CMK (cell line): ENCODE measurements at places on chromosomes 16 and 17.
A peak's percentile ranks its signal among the peaks of the same experiment; 100 is the strongest.

- DNase-seq: no peak
Observed at GRCh38 chr17:39077866-39078265, 73.6 kb downstream of the PLXDC1 start.

DNA sequence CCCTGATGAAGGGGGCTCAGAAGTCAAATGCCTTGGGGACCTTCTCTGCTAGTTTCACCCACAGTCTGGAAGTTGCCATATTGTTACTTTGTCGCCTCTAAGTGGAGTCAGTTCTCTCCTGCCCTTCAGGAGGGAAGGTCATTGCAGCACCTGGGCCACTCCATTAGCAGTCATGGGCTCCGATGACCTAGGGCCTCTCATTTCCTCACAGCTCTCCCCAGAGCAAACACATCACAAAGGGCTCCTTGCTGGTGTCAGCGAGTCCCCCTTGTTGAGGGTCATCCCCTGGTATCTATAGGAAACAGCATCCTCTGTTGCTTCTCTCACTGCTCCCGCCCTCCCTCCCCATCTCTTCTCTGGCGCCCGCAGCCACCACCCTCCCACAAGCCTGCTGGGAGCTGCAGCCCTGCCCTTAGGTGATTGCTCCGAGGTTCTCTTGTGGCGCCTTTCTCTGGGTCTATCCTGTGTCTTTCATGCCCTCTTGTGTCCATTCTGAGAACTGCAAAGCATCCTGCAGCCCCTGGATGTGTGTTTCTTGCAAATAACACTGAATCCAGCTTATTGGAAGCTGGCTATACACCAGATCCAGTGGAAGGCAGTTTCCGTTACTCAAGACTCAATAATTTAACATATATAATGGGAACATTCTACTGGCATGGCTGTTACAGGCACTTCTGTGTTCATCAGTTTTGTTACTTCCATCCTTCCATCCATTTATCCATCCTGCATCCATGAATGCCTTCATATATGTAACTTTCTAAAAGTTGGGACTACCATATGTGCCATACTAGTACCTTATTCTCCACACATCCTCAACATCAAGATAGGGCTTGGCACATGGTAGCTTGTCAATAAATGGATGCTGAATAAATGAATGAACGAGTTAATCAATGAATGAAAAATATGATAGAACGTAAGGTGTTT is 21.2 kb downstream of the PDILT start:
- peak; percentile 55 for DNase-seq

DNA sequence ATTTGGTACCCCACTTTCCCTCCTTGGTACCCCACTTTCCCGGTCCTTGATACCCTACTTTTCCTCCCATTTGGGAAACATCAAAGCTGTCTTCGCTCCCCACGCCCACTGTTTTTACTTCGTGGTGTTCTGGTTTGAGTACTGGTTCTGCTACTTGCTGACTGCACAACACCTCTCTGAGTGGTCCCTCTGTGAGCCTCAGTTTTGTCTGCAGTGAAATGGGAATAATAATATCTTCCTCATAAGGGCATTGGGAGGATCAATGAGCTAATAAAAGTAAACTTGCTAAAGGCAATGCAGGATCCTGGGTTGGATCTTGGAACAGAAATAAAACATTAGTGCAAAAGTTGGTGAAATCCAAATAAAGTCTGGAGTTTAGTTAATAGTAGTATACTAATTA is 70.0 kb upstream of the CLEC18A start:
- no peak for DNase-seq

DNA sequence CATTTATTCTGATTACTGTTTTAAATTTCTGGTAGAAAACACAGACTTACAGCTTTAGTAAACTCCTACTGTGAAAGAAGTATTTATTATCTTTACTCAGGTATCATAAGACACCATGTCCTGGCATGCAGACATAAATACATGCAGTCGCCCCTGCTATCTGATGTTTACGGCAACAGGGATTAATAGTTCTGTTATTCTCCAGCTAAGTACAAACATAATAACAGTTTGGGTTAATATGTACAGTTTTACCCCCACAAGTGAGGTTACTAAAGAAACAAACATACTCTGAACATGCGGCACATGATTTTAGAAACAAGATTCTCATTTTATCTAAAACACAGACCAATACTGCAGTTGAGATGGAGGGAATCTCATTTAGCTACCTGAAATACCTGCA is 170.8 kb downstream of the ABCA8 start:
- DNase-seq: no peak

DNA sequence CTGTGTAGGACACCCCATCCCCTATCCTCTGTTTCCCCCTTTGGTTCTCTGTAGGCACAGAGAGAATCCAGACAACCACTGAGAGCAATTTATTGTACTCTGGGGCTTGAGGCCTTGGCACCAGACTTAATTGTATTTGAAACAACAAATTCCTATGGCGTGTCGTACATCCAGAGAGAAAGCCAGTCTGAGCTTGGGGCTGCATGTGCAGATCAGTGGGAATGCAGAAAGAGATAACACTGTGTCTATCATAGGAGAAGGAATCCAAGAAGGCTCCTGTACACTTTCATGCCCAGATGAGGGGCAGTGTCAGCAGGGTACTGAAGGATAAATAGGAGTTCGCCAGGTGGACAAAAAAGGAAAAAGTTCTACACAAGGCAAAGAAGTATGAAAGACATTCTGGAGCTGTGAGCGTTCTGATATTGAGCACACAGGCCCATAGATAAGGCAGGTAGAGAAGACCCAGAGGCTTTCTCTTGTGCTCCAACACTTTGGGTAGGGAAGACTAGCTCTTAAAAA is 22.0 kb upstream of the IL4R start:
- no peak for DNase-seq

DNA sequence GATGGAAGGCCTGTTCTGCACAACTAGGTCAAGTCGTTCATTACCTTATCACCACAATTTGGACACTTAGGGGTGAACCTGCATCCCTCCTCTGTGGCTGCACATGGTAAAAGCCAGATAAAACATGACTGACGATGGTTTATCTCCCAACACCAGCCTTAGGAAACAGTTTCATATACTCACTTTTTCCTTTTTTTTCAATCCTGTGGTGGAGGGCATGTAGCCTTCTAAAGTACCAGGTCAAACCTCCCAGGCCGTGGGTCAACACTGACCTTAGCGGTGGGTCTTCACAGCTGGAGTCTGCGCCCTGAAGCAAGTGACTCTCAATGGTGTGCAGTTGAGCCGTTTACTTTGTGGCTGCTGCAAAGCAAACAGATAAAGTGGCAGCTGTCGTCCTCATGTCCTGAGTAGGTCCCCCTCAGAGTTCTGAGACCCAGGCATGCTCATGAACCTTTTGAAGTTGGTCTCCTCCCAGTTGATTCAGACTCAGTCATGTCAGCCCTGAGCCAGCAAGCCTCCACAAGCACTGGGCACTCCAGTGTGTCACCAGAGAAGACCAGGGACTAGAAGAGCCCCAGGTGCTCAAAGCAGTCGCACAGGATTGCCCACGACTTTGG is 5.9 kb downstream of the FAHD1 start:
- no peak for DNase-seq

DNA sequence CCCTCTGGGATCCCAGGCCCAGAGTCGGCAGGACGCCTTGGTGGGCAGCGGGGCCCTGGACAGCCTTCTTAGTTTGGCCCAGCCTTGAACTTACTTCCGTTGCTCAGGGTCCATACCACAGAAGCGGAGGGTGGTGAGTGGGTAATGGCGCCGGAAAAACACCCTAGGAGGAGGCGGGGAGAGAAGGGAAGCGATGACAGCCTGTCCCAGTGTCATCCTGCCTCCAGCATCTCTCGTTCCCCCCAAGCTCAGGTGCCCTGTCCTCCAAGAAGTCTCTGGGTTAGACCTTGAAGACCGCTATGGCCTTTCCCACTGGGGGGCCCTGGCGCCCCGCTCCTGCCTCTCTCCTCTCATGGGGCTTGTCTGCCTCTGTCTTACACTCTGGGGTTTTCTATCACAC is 22.9 kb downstream of the TNS4 start:
- no peak for DNase-seq

- no peak for DNase-seq
Observed at GRCh38 chr16:27243725-27244362, 24.7 kb downstream of the NSMCE1 start.

DNA sequence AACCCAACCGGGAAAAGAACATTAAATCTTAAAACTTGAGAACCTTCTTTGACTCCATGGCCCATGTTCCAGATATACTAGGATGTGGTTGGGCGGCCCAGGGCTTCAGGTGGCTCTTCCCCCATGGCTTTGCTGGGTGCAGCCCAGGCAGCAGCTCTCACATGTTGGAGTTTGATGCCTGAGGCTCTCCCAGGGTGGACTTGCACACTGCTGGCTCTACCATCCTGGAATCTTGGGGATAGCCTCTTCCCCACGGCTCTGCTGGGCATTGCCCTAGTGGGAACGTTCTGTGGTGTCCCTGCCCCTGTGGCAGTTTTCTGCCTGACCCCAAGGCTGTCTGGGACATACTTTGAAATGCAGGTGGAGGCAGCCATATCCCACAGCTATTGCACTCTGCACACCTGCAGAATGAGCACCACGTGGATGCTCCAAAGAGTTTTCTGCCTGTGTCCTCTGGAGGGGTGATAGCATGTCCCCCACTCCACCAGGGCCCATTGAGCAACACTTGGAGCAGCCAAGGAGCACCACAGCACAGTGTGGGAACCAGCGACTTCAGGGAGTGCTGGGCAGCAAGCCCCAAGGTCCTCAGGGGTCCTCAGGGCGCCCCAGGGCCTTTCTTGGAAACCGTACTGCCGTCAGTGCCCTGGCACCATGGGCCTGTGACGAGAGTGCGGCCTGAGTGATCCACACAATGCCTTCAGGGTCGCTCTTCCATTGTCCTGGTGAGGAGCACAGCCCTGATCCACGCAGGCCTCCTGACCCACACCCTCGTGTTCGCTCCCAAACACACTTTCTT is 70.8 kb downstream of the GOSR1 start:
- no peak for DNase-seq

GRCh38 chr17:39178536-39178935 is 12.6 kb upstream of the ARL5C start:
- DNase-seq: no peak

- DNase-seq: no peak
Observed at GRCh38 chr17:30567231-30568116, 90.3 kb downstream of the GOSR1 start.

DNA sequence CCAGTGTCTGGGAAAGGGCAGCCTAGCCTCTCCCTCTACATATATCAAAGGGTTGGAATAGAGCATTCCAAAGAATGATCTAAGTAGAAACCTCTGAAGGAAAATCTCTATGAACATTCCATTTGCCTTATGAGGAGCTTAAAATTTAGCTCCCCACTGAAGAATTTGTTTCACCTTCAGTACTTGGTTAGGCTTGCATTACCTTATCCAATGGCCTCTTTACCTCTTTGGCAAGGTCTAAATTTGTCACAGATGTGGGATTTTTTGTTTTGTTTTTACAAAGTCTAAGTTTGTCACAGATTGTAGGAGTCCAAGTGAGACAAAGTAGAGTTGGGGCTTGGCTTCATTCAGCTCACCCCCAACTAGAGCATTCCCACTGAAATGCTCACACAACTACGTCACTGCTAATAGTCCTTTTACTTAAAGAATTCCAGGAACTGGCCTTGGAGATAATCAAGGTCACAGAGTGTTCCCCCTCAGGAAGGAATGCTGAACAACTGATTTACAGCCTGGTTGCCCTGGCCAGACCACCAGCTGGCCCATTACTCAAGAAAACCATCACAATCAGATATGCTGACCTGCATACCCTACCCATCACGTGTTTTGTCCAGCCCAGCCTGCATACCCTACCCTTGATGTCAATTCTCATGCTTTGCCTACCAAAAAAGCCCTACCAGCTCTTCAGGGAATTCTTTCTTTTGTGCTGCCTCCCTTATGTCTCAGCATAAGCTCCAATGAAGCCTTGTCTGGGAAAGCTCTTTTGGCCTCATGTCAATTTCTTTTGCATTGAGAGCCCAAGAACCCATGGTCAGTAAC is 26.5 kb upstream of the PPM1D start:
- no peak for DNase-seq

DNA sequence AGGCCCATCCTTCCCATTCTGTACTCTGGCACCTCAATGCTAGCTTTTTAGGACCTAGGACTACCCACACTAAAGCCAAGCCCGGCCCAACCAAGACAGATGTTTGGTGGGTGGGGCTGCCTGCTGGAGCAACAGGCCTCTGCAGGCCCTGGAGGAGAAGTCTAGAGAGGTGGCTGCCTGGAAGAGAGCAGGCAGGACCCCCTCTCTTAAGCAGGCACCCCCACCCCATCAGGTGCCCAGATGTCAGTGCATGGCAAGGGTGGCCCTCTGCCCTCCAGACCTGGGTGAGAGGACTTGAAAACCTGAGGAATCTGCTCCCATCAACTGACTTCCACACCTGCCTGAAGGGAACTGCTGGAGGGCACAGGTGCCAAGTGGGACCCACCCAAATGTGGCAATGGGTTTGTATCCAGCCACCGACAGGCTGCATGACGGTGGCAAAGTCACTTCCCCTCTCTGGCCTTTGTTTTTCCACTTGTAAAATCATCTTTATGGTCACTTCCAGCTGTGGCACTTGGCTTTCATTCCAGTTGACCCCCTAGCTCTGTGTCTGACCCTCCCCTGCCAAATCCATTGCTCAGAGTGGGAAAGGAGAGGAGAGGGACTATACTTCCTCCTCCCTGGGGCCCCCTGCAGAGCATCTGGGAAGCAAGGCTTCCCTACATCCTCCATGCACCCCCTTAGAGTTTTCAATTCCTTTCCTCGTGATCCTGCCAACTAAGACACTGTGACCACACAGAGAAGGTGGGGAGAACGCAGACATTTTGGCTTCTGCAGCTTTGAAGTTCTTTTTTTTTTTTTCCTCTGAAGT is 1.7 kb upstream of the STAT5A start:
- no peak for DNase-seq

DNA sequence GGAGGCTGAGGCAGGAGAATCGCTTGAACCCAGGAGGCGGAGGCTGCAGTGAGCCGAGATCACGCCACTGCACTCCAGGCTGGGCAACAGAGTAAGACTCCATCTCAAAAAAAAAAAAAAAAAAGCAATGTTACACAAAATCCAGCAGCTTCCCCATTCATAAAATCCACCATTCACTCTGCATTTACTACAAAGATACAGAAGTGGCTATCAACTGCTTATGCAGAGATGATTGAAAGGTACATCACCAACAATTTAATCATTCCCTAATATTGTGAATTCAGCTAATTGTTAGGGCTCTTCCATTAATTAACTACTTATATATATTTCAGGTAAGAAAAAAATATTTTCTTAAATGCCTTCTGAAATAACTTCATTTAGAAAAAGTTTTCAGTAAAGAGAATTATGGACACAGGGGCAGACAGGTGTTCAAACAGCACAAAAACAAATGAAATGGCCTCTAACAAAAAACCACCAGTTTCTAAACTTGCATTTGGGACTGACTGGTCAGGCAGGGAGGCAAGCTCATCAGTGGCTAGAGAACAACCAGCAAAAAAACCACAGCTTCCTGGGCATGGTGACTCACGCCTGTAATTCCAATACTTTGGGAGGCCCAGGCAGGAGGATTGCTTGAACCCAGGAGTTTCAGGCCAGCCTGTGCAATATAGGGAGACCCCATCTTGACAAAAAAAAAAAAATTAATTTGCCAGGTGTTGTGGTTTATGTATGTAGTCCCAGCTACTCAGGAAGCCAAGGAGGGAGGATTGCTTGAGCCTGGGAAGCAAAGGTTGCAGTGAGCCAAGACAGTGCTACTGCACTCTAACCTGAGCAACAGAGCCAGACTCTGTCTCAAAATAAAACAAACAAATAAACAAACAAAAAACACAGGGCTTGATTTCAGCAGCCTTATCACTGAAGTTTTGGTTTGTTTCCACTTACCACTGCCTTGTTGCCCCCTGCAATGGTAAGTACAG is 26.3 kb downstream of the ERN1 start:
- DNase-seq: no peak
